ENCODE measurements at places on chromosomes 1 and 21.

GRCh38 chr1:153790966-153791647 is 15.9 kb downstream of the SLC27A3 start:
- peaks cover 22% of the 10 kb centered on the region for H3K4me1 ChIP-seq
- DNase-seq: peak; percentile 62
- peak overlapping the region; percentile 25 for H3K4me3 ChIP-seq

- no peak for DNase-seq
- no peaks in the 10 kb centered on the region for H3K27me3 ChIP-seq
- H3K27ac ChIP-seq: no peak overlapping the region
- peaks cover 27% of the 10 kb centered on the region for H3K36me3 ChIP-seq
- no peak overlapping the region for H3K4me3 ChIP-seq
Observed at GRCh38 chr1:113129529-113130185, 56.7 kb downstream of the LRIG2 start.

DNA sequence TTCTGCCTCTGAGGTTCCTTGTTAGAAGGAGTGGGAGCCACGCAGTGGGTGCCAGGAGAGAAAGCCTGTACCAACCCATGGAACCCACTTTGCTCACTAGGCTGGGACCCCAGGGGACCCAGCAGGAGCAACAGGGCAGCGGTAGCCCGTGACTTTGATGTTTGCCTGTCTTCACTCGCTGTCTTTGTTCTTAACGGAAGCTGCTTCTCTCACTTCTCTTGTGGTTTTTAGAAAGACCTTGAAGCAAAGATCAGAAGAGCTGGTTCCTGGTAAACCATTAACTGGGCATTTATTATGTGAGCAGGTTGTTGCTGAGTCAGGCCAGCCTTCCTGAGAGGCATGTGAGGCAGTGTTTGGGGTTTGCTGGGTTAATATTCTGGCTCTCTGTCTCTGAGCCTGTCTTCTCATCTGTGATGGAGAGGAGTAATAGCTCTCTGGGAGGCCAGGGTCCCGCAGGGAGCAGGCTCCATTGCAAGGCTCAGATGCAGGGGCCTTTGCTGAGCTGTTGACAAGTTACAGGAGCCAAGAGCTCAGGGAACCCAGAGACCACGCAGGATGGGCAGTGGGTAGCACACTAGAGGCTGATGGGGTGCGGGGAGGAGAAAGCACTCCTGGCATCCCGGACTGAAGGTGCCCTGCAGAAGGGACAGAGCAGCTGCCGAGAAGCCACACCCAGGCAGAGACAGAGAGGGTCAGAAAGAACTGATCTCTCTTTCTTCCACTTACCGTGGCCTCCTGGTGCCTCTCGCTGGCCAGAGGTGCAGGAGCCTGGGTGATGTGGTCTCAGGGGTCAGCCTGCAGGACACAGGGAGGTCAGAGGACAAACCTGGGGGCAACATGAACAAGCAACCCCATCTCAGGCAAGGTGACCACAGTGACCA is 367.5 kb upstream of the C1orf174 start:
- H3K27me3 ChIP-seq: peaks cover 14% of the 10 kb centered on the region
- H3K4me1 ChIP-seq: no peaks in the 10 kb centered on the region
- H3K4me3 ChIP-seq: no peak overlapping the region
- H3K27ac ChIP-seq: no peak overlapping the region
- no peak for DNase-seq

- peaks cover 26% of the 10 kb centered on the region for H3K4me1 ChIP-seq
- no peak for DNase-seq
- H3K27me3 ChIP-seq: no peaks in the 10 kb centered on the region
- no peak overlapping the region for H3K4me3 ChIP-seq
- H3K36me3 ChIP-seq: no peaks in the 10 kb centered on the region
Observed at GRCh38 chr1:205669341-205670149, 10.8 kb downstream of the SLC45A3 start.

DNA sequence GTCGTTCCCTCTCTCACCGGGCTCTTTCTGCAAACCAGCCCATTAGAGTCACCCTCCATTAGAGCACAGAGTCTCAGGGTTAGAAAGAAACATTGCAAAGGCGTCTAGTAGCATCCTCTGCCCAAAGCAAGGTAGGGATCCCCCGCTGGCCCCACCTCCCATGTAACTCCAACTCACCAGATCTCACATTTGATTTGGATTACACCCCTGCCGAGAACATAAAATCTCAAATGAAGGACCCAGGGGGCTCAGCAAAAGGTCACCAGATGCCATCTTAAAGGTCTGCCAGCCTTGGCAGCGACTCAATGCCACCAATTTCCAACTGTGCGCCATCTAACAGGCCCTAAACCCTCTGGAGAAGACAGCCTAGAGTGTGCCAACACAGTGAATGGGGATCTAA is 14.1 kb downstream of the C1orf87 start:
- H3K4me3 ChIP-seq: no peak overlapping the region
- H3K27ac ChIP-seq: no peak overlapping the region
- no peak for DNase-seq
- no peaks in the 10 kb centered on the region for H3K4me1 ChIP-seq

- no peak for DNase-seq
- no peak overlapping the region for H3K4me3 ChIP-seq
- H3K4me1 ChIP-seq: peaks cover 3% of the 10 kb centered on the region
- no peaks in the 10 kb centered on the region for H3K36me3 ChIP-seq
- H3K27me3 ChIP-seq: no peaks in the 10 kb centered on the region
- no peak overlapping the region for H3K27ac ChIP-seq
Observed at GRCh38 chr1:178196631-178197030, 102.7 kb downstream of the RASAL2 start.

DNA sequence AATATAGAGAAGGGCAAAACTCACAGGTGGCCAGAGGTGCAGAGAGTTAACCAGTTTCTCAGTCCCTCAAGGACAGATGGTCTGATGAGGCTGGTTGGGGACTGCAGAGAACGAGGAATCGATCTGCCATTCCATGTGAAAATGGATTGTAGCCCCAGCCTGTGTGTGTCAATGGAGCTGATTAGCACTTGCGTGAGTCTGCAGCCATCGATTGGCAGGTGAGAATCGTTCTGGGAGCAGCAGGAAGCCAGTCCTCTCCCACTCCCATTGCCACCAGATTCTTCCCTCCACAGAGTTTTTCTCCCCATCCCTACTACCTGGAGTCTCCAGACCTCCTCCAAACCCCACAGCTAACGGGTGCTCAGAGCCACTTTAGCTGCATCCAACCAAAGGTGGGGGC is 18.3 kb upstream of the PSMB2 start:
- no peak overlapping the region for H3K27ac ChIP-seq
- no peak overlapping the region for H3K4me3 ChIP-seq
- no peaks in the 10 kb centered on the region for H3K36me3 ChIP-seq
- H3K27me3 ChIP-seq: no peaks in the 10 kb centered on the region

DNA sequence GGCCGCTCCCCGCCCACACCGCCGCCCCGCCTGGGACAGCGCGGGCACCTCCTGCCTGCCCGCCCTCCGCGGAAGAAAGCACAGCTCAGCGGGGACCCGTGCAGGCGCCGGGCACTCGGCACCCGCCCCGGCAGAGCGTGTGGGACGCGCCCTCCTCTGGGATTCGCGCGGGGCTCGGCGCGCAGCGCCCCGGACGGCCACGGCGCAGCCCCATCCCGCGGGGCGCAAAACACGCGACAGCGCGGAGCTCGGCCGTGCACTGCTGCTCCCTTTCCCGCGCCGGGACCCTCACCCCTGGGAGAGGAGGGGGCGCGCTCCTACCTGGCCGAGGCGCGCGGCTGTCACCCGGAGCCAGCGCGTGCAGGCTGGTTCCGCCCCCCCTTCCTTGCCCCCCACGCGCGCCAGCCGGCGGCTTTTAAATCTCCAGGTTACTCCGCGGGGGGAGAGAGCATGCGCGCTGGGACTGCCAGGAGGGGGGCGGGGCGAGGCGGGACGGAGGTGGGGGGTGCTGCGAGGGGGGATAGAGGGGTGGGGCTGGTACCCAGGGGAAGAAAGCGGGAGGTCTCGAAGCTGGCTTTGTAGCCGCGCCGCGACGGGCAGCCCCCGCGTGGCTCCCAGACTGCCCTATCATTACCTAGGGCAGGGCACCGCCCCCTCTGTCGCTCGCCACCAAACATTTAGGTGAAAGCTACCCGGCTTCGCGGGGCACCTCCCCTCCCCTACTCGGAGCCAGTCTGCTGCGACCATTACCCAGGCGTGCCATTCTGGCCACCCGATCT is at the start of gene SLC45A3:
Gene SLC45A3, minus strand, starts transcription at position 437 of the 779 bp plus-strand sequence. CDS start 15,853 bp downstream, outside the sequence.
- H3K36me3 ChIP-seq: no peaks in the 10 kb centered on the region
- no peak for DNase-seq
- H3K4me3 ChIP-seq: peak within 1 kb of the TSS; percentile 84
- no peaks in the 10 kb centered on the region for H3K27me3 ChIP-seq
- H3K27ac ChIP-seq: peak within 1 kb of the TSS; percentile 51

DNA sequence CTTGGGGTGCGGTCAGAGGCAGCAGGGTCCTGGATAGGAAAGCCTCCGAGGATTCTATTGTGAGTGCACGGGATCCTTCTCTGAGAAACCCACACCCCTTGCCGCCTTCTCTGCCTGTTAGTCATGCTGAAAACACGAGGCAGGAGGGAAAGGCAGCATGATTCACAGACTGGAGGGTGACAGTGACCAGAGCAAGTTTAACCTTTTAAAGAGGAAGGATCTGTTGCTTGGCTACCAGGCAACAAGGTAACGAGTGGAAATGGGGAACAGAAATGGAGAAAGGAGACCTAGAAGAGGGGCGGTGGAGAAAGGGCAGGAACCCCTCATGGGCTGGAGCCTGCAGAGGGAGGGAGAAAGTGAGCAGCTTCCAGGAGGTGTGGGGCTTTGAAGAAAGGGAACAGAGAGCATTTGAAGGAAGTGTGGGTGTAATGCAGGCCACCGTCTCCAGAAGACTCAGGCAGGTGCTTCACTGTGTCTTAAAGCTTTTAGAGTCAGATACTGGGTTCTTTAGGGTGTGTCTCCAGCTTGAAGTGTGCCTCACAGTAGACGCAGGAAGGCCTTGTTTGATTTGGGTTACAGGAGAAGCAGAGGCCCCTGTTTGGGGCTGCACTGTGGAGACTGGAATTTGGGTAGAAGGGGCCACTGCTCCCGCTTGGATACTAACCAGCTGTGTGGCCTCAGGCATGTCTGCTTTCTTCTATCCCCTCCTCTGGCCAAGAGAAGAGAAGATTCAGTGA is 19.1 kb downstream of the OPTC start:
- no peaks in the 10 kb centered on the region for H3K27me3 ChIP-seq
- H3K27ac ChIP-seq: peak overlapping the region; percentile 79
- no peaks in the 10 kb centered on the region for H3K36me3 ChIP-seq
- peaks cover 52% of the 10 kb centered on the region for H3K4me1 ChIP-seq
- no peak overlapping the region for H3K4me3 ChIP-seq

DNA sequence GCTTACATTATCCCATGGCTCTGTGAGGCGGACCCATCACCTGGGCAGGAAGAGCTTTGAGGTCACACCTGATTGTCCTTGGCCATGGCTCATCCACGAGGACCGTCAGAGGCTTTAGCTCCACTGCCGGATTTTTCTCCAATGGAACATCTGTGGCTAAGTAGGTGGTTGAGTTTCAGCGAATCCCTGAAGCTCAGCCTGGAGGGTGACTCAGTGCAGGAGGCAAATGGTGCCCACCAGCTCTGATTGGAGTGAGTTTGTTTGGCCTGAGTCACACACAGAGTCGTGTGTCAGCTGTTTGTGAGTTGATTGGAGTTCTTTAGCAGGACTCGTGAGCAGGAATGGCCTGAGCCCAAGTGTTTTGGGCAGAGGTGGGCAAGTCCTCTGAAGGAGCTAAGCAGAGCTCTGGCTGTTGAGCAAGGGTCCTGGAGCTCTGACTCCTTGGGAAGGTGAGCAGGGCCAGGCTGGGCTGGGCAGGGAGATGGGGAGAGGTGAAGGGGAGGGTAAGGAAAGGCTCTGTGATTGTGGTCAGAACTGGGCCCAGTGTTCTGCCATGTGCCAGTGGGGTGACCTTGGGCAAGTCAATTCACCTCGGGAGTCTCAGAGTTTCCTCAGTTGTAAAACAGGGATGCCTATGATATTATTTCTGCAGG is 2.0 kb downstream of the SLC6A17 start:
- DNase-seq: no peak
- H3K4me1 ChIP-seq: peaks cover 18% of the 10 kb centered on the region
- H3K27me3 ChIP-seq: peaks cover 88% of the 10 kb centered on the region
- H3K36me3 ChIP-seq: no peaks in the 10 kb centered on the region
- H3K4me3 ChIP-seq: no peak overlapping the region

GRCh38 chr1:237748171-237748960 is 142.4 kb downstream of the ZP4 start:
- H3K27me3 ChIP-seq: no peaks in the 10 kb centered on the region
- no peak overlapping the region for H3K27ac ChIP-seq
- H3K4me3 ChIP-seq: no peak overlapping the region
- DNase-seq: no peak
- H3K4me1 ChIP-seq: no peaks in the 10 kb centered on the region
- no peaks in the 10 kb centered on the region for H3K36me3 ChIP-seq

GRCh38 chr21:14677013-14677412 is 130.9 kb upstream of the SAMSN1 start:
- H3K4me1 ChIP-seq: no peaks in the 10 kb centered on the region
- no peak for DNase-seq
- no peaks in the 10 kb centered on the region for H3K36me3 ChIP-seq
- H3K4me3 ChIP-seq: no peak overlapping the region
- H3K27me3 ChIP-seq: no peaks in the 10 kb centered on the region

GRCh38 chr1:173562813-173563212 is 40.1 kb downstream of the SLC9C2 start:
- H3K4me3 ChIP-seq: no peak overlapping the region

DNA sequence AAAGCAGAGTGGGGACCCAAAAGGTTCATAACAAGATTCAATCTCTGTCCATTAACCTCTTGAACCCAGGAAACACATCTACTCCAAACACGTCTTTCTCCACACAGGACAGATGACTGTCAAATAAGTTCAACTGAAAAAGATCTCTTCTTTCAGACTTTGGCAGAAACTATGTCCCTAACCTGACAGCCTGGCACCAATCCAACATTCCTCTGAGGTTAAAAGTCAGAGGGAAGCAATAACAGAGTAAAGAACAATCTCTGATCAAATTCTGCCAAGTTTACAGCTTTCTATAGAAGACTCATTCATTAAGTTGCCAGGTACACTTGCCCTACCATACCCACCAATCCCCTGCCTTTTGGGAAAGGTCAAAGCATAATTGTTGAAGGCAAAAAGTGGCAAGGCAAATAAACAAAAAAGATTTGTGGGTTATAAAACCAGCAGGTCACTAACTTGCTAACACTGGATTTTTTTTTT is 31.9 kb downstream of the OTUD7B start:
- H3K27ac ChIP-seq: no peak overlapping the region
- H3K4me3 ChIP-seq: no peak overlapping the region
- no peaks in the 10 kb centered on the region for H3K27me3 ChIP-seq
- peaks cover 23% of the 10 kb centered on the region for H3K36me3 ChIP-seq
- no peak for DNase-seq
- H3K4me1 ChIP-seq: no peaks in the 10 kb centered on the region

- no peak overlapping the region for H3K4me3 ChIP-seq
- no peak for DNase-seq
- H3K27me3 ChIP-seq: no peaks in the 10 kb centered on the region
- H3K4me1 ChIP-seq: peaks cover 2% of the 10 kb centered on the region
- H3K36me3 ChIP-seq: no peaks in the 10 kb centered on the region
- H3K27ac ChIP-seq: no peak overlapping the region
Observed at GRCh38 chr1:116760996-116761665, 6.9 kb downstream of the CD2 start.

DNA sequence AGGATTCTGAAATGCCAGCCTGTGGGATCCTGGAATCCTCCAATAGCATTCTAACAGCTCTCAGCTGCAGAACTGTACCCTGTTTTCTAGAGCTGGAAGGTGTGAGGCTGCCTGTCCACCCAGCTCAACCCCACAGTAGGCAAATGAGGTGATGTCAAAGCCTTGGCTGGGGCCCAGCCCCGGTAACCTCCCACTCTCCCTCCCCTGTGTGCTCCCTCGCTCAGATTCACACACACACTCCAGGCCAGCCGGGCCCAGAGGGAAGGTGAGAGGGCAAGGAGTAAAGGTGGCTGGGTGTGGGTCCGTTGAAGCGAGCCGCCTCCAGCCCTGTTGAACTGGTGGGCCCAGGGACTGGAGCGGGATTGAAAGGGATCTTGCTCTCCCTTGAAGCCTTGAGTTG is at the start of gene BSND:
Gene BSND, plus strand, starts transcription at position 257 of the 400 bp plus-strand sequence. CDS start 254 bp downstream, outside the sequence.
- no peak for DNase-seq
- no peak within 1 kb of the TSS for H3K27ac ChIP-seq
- no peaks in the 10 kb centered on the region for H3K36me3 ChIP-seq
- H3K27me3 ChIP-seq: peaks cover 42% of the 10 kb centered on the region
